ENCODE measurements at places on chromosomes 2 and 18.

DNA sequence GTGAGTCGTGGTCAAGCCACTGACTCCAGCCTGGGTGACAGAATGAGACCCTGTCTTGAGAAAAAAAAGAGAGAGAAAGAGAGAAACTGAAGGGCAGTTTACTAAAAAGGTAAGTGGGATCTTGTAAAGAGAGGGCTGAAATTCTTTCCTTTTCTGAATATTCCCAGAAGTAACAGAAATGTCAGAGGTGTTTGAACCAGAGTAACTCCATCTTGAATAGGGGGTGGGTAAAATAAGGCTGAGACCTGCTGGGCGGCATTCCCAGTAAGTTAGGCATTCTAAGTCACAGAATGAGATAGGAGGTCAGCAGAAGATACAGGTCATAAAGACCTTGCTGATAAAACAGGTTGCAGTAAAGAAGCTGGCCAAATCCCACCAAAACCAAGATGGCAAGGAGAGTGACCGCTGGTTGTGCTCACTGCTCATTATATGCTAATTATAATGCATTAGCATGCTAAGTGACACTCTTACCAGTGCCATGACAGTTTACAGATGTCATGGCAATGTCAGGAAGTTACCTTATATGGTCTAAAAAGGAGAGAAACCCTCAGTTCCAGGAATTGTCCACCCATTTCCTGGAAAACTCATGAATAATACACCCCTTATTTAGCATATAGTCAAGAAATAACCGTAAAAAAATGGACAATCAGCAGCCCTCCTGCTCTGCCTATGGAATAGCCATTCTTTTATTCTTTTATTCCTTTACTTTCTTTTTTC lies 1334.3 kb upstream of the ZEB2 start:
- no peak for DNase-seq

GRCh38 chr18:28204154-28204553 lies 27.2 kb upstream of the CDH2 start:
- DNase-seq: no peak

- DNase-seq: no peak
These were observed 24.1 kb downstream of the ODC1 start for GRCh38 chr2:10424051-10424450.

DNA sequence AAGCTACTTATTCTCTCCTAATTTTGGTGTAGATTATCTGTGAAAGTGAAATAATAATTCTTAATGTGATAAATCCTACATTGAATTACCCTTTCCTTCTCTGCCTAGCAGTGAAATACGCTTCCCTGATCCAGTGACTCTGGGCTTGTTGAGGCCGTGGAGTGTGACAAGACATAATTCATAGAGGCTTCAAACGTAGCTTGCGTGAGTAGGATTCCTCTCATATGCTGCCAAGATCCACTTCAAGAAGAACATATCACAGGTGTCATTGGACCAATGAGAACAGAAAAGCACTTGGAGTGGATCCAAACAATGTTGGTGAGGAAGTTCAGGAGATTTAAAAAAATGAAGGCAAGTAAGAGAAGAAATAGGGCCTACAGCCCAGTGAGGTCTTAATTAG lies 221.3 kb upstream of the TMEFF2 start:
- DNase-seq: no peak

GRCh38 chr18:27964811-27965210 lies 212.1 kb downstream of the CDH2 start:
- DNase-seq: no peak

DNA sequence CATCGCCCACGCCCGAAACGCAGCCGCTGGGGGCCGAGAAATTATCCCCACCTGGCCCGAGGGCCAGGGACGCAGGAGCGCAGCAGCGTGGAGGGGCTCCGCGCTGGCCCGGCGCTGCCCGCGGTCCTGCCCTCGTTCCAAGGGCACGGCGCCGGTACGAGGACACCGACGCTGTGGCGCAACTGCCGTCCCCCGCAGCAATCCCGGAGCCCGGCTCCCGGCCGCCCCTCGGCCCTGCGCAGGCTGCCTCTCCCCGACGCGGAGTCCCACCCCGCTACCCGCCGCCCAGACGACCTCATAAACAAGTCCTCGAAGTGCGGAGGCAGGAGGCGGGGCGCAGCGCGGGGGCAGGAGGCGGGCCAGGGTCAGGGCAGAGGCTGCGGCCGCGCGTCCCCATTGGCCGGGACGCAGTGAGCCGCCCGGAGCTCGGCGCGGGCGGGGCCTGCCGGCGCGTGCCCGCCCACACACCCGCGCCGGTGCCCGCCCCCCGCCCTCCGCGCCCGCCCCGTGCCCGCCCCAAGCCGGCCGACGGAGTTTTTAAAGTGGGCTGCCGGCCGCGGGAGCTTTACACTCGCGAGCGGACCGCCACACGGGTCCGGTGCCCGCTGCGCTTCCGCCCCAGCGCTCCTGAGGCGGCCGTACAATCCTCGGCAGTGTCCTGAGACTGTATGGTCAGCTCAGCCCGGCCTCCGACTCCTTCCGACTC lies at the start of gene EPAS1:
TSS of gene EPAS1 (plus strand) at position 568 of the 706 bp plus-strand sequence. CDS start 505 bp downstream, outside the sequence.
- peak; percentile 54 for DNase-seq

- no peak for DNase-seq
These were observed 1620.0 kb downstream of the SUCLG1 start for GRCh38 chr2:82839036-82839435.

DNA sequence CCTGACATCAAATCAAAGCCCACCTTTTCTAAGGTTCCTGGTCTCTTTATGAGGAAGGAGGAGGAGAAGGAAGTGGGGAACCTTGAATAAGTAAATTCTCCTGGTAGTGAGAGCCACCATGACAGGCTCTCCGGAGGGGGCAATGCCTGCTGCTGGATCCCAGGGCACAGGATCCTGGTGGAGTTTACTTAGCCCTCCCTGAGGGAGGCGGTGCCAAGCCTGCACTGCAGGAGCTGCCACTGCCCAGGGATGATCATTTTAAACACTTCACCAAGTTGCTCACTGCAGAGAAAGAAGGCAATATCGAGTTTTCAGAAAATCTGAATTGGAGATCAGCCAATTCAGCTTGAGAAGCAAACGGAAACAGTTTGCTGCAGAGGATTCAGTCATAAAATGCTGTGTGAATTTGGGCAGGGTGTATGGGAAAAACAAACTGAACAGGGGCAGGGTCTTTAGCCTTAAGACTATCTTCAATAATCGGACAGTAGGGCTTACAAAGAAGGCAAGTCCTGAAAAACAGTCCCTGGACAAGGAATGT lies 200.7 kb downstream of the RAD51AP2 start:
- no peak for DNase-seq

DNA sequence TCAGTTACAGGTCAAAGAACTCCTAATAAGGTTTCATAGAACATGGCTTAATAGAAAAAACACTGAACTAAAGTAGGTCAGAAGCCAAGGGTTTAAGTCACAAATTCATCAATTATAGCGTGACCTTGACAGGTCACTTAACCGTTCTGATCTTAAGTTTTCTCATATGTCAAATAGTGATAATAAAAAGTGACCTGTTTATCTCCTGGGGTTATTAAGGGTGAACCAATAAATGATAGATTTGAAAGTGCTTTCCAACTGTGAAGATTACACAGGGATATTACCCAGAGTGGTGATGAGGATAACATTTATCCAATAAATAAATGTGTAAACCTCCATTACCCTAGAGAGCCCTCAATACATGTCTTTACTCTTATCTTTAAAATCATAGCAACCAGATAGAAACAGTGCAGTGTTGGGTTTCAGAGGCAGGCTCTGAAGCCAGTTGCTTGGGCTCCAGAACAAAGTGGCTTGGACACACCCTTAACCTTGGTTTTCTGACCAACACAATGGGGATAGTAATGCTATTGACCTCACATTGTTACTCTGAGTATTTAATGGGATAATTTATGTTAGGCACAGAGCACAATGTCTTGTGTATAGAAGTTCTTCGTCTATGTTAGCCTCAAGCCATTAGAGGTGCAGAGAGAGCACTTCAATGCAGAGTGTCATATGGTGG lies 48.6 kb downstream of the KLHL14 start:
- DNase-seq: no peak

- no peak for DNase-seq
These were observed 8.9 kb downstream of the ASIC4 start for GRCh38 chr2:219523031-219523671.

DNA sequence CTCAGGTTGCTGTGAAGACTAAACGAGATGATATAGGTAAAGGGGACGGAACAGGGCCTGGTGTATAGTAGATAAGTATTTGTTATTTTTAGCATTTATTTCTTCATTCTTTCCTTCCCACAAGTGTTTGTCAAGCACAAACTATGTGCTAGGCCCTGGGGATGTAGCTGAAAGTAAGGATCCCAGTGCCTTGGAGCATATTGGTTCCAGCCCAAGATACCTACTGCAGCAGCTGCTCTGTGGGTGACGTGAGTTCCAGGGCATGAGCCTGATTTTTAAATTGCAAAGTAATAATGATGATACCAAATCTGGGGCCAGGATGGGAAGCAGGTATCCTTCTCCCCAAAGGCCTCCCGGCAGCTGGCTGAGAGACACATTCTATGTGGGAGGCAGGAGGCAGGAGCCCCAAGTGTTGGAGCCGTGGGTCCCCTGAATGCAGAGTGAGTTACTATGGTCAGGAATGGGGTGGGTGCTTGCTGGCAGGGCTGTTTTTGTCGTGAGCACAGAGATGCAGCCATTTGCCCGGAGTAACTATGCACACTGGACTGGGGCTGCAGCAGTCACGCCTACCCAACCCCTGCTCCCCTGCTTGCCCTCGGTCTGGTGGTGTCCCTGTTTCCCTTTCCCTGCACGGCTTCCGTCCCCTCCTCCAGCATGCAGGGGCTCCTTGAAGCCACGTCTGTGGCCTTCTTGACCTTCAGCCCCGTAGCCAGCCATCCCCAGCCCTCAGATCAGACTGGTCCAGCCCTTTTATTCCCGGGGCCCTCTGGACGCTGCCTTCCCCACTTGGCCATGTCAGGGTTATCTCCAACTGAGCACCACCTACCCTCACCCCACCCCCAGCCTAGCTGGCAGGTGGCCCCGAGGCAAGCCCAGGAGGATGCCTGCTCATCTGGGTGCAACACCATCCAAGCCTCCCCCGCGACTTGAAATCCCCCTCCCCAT lies 52.4 kb downstream of the INHBB start:
- no peak for DNase-seq

- no peak for DNase-seq
These were observed 70.5 kb upstream of the NT5C1B start for GRCh38 chr2:18659915-18660314.

GRCh38 chr2:174342686-174343342 lies 8.1 kb downstream of the SP9 start:
- no peak for DNase-seq

DNA sequence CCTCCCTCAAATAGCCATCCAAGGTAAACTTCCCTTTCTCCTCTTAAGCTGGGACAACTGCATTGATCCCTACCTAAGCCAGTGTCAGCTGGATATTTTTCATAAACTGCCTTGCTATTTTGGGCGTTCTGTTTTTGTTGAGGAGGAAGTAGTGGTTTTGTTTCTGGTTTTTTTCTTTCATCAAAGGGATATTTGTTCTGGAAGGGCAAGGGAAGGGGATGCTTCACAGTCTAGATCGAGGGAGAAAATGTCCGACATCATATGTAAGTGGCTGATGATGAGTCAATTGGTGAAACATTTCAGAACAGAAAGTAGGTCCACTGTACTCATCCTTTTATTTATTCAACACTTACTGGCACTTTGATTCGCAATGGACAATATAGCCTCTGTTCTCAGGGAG lies 31.0 kb downstream of the TANC1 start:
- no peak for DNase-seq

GRCh38 chr2:186887107-186888090 lies 38.4 kb upstream of the ZSWIM2 start:
- no peak for DNase-seq

- no peak for DNase-seq
These were observed 273.6 kb downstream of the SETBP1 start for GRCh38 chr18:44954257-44954656.

DNA sequence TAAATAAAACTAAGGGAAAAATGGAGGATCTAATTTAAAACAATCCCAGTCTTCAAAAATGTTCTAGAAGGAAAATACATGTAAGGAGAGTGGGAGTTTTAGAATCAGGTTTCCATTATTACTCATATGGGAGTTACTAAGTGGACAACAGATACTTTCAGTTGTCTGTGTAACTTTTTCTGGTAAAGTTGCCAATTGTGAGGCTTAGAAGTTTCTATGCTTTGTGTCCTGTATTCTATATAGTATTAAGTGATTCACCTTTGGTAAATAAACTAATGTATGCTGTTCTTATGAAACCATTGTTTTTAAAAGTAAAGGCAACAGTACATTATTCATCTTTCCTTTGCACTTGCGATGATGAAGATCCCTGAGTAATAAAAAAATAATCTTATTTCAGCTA lies 274.9 kb downstream of the NR4A2 start:
- DNase-seq: no peak

DNA sequence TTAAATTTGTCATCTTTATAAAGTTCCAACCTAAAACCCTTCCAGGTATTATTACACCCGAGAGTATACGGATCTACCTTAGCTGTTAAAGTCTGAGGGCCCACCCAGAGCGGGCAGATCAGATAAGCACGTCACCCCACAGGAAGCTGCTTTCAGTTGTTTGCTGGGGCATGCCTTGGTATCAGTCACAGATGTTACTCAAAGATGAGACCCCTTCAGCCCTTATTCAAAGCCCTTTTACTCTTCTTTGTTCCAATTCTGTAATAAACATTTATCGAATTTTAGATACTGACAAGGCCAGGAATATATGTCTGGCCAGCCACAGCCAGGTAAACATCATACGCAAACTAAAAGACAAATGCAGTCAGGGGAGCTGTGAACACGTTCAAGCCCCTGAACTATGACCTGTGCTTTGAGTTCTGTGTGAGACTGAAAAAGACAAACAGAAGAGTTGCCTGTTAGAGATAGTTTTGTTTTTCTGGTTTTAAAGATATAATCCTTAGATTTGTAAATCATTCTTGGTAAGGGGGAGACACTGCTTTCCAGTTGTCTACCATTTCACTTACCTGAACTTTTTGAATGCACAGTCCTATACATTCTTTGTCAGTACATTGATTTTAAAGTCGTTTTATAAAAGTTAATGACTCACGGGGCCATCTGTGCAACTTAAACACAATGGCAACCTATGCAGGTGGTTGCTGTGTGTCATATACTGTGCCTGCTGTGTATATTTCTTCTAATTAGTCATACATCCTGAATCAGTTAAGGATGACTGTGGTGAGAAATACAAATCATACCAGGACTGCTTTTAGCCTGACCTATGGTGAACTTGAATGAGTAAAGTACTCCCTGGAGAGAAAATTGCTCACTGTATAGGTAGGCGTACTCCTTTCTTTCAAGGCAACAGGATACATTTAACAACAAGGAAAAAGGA lies 100.5 kb upstream of the ITPRID2 start:
- no peak for DNase-seq

DNA sequence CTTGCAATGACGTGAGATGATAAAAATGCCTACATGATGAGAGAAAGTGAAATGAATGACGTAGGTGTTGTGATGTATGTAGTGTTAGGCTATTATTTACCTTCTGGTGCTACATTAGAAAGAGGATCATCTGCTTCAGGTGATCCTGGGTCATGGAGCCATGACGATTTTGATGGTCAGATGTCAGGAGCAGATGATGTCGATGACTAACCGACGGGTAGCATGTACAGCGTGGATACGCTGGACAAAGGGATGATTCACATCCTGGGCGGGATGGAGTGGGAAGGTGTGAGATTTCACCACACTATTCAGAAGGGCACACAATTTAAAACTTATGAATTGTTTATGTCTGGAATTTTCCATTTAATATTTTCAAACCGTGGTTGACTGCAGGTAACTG lies 43.5 kb upstream of the ACVR1C start:
- DNase-seq: no peak

GRCh38 chr18:40413160-40413559 lies 1541.9 kb upstream of the PIK3C3 start:
- no peak for DNase-seq

GRCh38 chr2:186918495-186918894 lies 69.5 kb upstream of the ZSWIM2 start:
- DNase-seq: no peak

Data from stimulated activated CD8-positive, alpha-beta memory T cell treated with anti-CD3 and anti-CD28 coated beads, Interleukin-7, amount 100 ng/mL, for 1 hour (primary cell).